ENCODE measurements at places on chromosomes 7 and 10.

DNA sequence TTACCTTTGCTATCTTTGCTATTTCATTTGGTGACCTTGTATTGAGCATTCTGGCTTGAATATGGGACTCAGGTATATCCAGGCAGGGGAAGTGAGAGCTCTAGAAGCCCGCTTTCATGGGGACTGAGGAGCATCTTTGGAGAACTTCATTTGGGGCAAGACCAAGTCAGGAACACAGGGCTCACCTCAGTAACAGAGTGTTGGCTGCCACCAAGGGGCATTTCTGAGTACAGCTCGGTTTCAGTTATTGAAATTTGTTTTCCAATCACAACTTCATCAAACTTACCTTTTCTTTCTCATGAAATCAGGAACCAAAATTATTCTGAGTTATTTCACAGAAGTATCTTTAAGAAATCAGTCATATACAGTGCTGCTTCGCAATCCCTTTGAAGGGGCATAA lies 337.2 kb downstream of the C7orf25 start:
- no peak for DNase-seq

- no peak for DNase-seq
Measured at GRCh38 chr7:116111475-116111874, 80.9 kb upstream of the TFEC start.

- DNase-seq: no peak
Measured at GRCh38 chr10:28137907-28138880, 139.3 kb upstream of the ODAD2 start.

DNA sequence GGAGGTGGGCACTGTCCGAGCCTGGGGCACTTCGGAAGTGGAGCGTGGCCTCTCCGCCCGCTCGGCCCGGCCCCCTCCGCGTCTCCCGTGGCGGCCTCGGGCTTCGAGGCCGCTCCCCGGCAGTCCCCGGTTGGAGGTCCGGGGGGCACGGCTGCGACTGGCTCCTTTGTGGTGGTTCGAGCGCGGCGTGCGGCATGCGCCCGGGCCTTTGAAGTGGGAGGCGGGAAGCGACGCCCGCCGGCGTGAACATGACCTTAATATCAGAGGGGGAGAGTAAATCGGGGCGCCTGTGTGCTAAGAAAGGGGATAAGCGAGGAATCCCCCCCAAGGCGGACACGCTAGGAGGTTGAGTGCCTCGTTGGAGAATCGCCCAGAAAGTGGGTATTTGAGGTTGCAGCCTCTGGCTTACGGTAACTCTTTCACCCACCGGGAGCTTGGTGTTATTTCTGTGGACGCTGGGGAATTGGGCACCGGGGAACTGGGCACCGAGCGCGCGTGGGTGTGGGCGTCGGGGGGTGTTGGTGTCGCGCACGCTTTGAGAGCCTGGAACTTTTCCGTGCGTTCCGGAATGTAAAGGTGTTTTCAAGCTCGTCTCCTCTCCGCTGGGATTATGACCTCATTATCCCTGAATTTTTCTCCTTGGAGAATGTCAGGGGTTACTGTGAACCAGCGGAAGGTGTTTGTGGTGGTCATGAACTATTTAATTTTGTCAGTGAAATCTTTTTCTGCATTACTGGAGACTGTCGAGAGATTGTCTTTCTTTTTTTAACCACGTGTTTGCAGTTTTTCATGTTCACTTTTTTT lies 660 bp downstream of the SUV39H2 start:
- no peak for DNase-seq

- DNase-seq: no peak
Measured at GRCh38 chr7:81684033-81684432, 85.8 kb downstream of the HGF start.

GRCh38 chr10:17234431-17234945 lies 6.4 kb downstream of the VIM start:
- DNase-seq: no peak

DNA sequence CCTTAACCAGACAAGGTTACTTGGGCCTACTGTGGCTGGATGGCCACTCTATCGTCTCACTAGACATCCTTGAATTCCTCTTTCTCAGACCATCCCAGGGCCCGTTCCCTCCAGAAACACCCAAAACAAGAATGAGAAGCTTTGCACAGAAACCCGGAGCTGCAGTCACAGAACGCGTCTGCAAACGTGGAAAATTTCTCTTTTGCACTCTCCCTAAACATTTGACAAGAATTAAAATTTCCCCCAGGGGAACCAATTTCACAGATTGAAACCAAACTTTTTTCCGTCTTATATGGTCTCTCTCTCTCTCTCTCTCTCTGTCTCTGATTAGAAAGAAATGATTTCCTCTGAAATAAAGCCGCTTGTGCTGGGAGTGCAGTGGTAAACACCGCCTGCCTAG lies 120.7 kb downstream of the MKX start:
- DNase-seq: no peak

- DNase-seq: no peak
Measured at GRCh38 chr7:99499371-99499720, 735 bp downstream of the ZNF394 start.

- no peak for DNase-seq
Measured at GRCh38 chr7:105230486-105230885, 158.2 kb downstream of the SRPK2 start.

DNA sequence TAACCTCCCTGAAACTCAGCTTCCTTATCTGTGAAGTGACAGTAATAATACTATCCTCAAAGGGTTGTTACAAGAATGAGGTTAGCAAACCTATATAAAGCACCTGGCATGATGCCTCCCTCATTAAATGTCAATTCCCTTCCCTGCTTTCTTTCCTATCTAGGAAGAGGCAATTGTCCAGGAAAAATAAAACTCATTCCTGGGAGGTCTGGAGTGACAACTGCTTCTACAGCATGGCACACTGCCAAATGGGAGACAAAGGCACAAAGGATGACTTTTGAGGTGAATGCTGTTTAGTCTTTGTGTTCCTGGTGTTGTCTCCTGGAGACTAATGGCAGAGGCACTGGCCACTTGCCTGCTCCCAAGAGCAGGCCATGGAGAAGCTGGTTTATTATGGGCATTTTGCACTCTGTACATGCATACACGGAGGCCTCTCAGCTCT lies 32.2 kb upstream of the PDE1C start:
- DNase-seq: no peak

GRCh38 chr7:52119537-52119936 lies 802.9 kb upstream of the COBL start:
- DNase-seq: no peak

- no peak for DNase-seq
Measured at GRCh38 chr7:41529831-41530230, 173.1 kb downstream of the INHBA start.

- no peak for DNase-seq
Measured at GRCh38 chr7:120951309-120951699, 727 bp downstream of the ING3 start.

DNA sequence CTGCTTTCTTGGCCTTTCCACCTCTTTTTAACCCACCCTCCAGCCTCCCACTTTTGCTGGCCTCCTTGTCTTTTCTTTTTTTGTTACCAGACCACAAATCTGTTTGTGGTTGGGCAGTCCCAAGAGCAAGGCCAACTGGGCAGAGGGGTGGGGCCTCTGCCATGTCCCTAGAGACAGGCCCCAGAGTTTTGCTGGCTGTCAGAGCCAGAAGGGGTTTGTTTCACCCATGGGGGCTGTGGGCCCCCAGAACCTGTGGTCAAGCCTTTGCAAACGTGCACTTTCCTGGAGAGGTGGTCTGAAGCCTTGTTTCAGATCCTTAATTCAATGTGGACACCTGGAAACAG lies 10.3 kb downstream of the ZMIZ1 start:
- DNase-seq: no peak

GRCh38 chr7:115233809-115234208 lies 311.9 kb downstream of the MDFIC start:
- DNase-seq: peak; percentile 24
